ENCODE measurements at places on chromosomes 6 and 20. TPM values are rescaled to one million over a fixed set of nuclear protein-coding genes. Genes with fewer than 3 reads are reported as not detected.

GRCh38 chr6:157456524-157456829 is 75.5 kb downstream of the ZDHHC14 start:
- DNase-seq = no peak

GRCh38 chr6:1263039-1263849 is 48.7 kb upstream of the FOXQ1 start:
- no peak for DNase-seq

GRCh38 chr20:52340036-52340634 is 148.6 kb upstream of the ZFP64 start:
- DNase-seq = no peak

DNA sequence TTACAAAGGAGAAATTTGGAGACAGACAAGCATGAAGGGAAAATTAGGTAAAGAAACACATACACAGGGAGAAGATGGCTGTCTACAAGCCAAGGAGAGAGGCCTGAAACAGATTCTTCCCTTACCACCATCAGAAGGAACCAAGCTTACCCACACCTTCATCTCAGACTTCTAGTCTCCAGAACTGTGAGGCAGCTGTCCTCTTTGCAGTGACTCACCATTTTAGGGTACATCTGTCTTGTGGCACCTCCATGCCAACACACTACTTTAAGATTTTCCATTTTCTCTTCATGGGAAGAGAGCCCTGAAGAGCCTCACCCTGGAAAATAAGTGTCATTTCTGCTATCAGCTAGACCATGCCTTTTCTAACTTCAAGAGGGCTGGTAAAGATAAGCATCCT is 369.3 kb downstream of the FRK start:
- no peak for DNase-seq

Gene SRMS
- total RNA-seq = not detected
